Activated naive CD4-positive, alpha-beta T cell treated with anti-CD3 and anti-CD28 coated beads for 36 hours (primary cell): ENCODE measurements at places on chromosomes 7 and 10.

GRCh38 chr10:64379898-64380297 lies 858.7 kb downstream of the REEP3 start:
- DNase-seq: no peak

GRCh38 chr7:106384373-106384772 lies 99.6 kb upstream of the NAMPT start:
- no peak for DNase-seq

DNA sequence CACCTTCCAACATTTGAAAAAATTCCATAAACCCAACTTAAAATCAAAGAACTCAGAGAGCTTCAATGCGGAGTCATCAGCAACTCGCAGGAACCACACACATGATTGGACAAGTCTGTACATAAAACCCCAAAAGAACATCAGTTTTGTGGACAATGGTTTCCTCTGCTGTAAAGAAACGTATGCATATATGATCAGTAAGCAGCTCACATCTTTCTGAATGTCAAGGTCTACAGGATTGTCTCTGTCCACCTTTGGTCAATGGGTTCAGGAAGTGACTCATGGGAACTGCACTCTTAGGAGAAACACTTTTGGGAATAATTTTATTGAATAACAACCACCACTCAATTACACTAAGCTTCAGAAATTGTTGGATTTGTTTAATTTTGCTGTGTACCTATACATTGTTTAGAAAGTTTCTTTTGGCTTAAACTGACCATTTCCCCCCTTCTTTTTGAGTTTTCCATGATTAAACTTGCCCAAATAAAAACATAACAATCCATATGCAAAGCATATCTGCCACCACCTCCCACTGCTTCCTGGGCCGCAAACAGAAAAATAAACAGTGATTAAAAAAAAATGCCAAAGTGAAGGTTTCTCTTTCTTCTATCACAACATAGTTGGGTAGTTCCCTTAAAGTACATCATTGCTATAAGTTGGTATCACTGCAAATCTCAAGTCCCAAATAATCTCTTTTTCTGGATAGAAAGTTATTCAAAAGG lies 27.3 kb upstream of the AFAP1L2 start:
- no peak for DNase-seq

GRCh38 chr7:80770675-80771081 lies 132.2 kb downstream of the CD36 start:
- DNase-seq: no peak

GRCh38 chr10:123966896-123967231 lies 75.3 kb upstream of the CPXM2 start:
- DNase-seq: no peak

- DNase-seq: no peak
Measured at GRCh38 chr7:3141326-3141725, 97.7 kb upstream of the CARD11 start.

GRCh38 chr7:29885626-29886025 lies 79.3 kb downstream of the WIPF3 start:
- no peak for DNase-seq

DNA sequence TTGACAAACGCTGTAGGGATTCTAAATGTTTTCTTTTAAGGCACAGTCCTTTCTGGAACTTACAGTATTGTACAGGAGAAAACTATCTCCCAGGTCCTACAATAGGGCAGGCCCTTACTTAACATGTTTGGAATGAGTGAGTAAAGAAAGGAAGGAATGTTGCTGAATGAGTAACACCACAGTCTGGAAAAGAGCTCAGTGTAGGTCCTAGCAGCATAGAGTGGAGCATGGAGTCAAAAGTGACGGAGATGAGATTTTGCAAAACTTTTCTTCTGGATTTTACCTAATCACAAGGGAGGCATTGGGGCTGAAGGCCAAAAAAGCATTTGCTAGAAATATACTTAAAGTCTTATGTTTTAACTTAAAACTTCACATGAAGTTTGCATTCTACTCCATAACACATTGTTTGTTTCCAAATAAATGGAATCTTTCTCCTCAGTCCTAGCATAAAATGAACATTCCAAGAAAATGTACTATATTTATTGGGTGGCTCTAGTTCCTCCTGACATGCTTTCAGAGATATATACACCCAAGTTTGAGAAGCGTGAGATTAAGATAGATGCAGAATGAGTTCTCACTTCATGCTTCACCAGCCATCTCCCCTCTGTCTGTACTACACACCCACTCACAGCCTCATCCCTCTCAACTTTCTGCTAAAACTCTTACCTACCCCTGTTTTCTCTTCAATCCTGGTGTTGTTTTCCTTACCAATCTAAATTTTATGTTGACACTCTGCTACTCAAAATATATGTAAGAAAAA lies 20.2 kb upstream of the ADD3 start:
- no peak for DNase-seq

- no peak for DNase-seq
Measured at GRCh38 chr7:33457039-33457438, 327.7 kb downstream of the BBS9 start.

GRCh38 chr7:116259871-116260440 lies 49.6 kb downstream of the TES start:
- DNase-seq: no peak

- no peak for DNase-seq
Measured at GRCh38 chr10:109411917-109412316, 511.4 kb downstream of the XPNPEP1 start.

DNA sequence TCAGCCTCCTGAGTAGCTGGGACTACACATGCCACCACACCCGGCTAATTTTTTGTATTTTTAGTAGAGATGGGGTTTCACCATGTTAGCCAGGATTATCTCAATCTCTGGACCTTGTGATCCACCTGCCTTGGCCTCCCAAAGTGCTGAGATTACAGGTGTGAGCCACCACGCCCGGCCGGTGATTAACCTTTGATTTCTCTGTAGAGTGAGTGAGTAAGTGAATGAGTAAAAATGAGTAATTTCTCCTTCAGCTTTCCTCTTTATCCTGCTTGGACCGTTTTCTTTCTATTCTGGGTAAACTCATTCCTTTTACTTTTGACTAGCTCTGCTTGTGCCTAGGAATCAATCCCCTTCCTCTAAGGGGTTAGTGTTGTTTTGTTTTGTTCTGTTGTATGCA lies 36.8 kb downstream of the ST7 start:
- no peak for DNase-seq

- no peak for DNase-seq
Measured at GRCh38 chr10:27770181-27770580, 24.6 kb upstream of the MKX start.

DNA sequence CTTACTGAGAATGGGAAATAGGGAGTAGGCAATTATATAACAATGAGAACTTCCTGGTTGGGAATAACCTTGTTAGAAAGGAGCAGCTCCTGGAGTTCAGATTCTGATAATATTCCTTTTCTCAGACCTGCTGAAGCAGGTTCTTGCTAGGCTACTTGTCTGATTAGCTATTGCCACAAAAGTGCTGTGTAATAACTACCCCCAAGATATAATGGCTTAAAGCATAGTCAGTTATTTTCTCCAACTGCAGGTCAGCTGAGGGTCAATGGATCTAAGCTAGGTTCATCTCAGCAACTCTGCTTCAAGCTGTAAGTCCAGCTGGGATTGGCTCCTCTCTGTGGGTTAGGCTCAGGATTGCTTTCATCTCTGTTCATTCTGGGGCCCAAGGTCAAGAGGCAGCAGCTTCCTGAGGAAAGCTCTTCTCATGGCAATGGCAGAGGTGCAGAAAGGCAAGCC lies 9.4 kb upstream of the CNOT4 start:
- no peak for DNase-seq

DNA sequence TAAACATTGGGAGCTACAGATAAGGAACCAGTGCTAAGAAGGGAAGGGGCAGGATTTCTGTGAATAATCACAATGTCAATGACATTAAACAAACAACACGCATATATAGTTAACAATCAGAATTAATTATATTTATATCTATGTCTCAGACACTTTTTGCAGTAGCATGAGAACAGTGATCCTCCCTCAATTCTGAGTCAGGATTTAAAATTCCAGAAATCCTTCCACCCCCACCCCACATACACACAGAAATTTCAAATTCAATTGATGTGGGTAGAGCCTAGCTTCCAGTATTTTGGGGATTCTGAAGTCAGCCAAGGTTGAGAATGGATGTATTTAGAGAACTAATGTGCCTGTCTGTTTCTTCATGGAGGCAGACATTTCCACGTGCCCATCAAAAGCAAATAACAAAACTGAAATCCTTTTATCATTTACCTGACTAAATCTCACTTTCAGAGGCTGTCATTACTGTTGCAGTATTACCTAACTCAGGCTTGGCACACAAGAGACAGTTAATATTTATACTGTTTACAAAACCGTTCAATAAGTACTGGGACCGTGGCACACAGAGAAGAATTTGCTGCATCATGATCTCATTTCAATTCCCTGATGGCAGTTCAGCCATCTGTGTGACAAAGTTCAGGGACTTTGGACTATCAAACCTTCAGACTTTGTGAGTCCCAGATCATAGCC lies 116.6 kb upstream of the PALS2 start:
- DNase-seq: no peak
